Pons (tissue), 1 donor: ENCODE measurements at places on chromosomes 12 and 14.

DNA sequence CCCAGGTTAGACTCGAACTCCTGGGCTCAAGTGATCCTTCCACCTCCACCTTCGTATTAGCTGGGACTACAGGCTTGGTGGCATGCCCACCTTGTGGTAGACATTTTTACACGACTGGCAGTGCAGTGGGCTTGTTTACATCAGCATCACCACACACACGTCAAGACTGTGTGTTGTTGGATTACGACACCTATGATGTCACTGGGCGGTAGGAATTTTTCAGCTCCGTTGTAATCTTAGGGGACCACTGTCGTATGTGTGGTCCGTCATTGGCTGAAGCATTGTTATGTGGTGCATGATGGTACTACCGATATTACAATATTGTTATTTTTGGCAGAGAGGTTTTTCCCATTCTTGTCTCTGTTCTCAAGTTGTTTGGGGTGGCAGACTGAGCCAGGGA is 50.7 kb downstream of the TSPAN9 start:
- no peak for DNase-seq

- no peak for DNase-seq
Observed at GRCh38 chr12:89490922-89491321, 33.7 kb downstream of the GALNT4 start.

GRCh38 chr14:48023881-48024280 is 348.5 kb upstream of the MDGA2 start:
- DNase-seq = no peak

GRCh38 chr12:25935355-25936144 is 22.9 kb upstream of the RASSF8 start:
- no peak for DNase-seq

- DNase-seq = no peak
Observed at GRCh38 chr12:26149968-26150500, 25.2 kb upstream of the BHLHE41 start.

GRCh38 chr14:24974591-24975374 is 75.2 kb downstream of the STXBP6 start:
- DNase-seq = no peak

- no peak for DNase-seq
Observed at GRCh38 chr14:49598189-49598484, 603 bp upstream of the LRR1 start.

DNA sequence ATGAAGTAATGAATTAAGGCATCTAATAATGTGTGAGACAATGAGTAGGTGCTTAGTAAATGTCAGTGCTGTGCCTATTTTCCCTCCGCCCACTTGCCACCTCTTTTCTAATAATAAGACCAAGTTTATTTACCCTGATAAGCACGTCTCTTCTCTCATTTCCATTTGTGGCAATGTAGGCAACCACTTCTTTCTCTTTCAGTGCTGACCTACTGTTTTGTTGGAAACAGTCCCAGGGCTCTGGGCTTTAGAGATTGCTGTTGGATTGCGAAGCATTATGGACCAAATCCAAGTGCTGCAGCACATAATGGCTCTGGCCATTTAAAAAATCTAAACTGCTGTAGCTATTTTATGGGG is 141.3 kb upstream of the PLEKHG7 start:
- peak; percentile 59 for DNase-seq

DNA sequence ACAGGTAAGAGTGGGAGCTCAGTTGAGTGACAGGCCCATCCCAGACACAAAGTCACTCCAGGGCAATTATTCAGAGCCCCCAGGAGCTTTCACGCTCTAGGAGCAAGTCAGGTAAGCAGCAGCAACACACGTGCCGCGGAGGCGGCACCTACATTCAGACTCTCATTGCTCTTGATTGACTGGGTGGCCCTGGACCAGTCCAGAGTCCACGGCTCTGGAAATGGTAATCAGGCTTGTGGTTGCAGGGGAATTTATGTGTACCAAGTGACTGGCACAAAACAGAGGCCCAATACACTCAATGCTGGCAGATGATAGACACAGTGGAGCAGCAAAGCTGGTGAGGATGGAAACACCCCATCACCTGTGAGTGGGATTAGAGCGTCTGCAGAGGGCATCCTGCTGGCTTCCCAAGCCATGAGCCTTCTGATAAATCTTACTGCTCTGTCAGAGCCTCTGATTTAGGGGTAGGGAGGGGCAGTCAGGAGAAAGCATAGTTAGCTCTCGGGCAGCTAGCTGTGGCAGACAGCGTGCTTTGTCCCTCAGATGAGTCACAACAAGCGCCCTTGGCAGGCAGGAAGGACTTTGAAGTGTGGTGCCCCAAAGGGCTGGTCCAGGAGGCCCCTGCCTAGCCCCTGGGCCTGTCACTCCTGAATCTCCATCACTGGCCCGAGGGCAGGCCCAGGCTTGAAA is 344.7 kb downstream of the CACNA1C start:
- DNase-seq = no peak

GRCh38 chr12:20477672-20478071 is 109.3 kb downstream of the PDE3A start:
- peak; percentile 19 for DNase-seq

DNA sequence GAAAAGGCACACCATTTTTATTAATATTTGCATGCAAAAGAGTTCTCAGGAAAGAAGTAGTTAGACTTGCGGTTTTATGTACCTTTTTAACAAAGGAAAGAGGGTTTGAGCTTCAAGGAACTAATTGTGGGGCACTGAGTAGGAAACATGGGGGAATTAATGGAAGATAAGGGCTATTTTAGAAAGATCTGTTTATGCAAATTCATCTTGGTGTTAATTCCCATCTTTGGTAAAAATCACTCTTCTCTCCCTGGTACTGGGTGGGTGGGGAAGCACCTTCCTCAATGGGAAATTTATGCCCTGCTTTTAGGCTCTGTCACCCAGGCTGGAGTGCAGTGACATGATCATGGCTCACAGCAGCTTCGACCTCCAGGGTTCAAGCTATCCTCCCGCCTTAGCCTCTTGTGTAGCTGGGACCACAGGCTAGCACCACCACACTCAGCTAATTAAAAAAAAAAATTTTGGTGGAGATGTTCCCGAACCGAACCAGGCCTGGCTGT is 30.1 kb upstream of the RESF1 start:
- DNase-seq = no peak

DNA sequence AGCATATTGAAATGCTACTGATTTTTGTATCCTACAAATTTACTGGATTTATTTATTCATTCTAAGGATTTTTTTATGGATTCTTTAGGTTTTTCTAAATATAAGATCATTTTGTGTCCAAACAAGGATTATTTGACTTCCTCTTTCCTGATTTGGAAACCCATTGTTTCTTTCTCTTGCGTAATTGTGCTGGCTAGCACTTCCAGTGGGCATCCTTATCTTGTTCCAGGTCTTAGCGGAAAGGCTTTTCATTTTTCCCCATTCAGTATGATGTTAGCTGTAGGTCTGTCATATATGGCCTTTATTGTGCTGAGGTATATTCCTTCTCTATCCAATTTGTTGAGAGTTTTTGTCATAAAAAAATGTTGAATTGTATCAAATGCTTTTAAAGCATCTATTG is 57.2 kb upstream of the RHOJ start:
- DNase-seq = no peak

- DNase-seq = peak; percentile 72
Observed at GRCh38 chr12:47995981-47996401, 8.3 kb downstream of the COL2A1 start.

DNA sequence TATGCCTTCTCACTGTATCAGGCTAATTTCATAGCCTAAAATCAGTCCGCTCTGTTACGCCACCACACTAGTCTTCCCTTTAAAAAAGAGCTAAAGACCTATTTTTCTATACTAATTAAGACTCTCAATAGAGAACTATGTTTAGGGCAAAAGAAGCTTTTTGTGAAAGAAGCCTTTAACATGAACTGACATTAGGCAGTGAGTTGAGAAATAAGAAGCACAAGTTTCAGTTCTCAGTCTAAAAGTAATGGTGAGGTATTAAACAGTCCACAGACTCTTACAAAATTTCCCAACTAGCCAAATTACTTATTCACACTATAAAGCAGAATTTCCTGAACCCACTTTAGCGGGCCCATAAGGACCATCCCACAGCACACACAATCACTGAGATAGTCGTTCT is 93.7 kb downstream of the SOX5 start:
- no peak for DNase-seq

- peak; percentile 1 for DNase-seq
Observed at GRCh38 chr14:59020382-59020781, 168.1 kb upstream of the DAAM1 start.

- DNase-seq = peak; percentile 38
Observed at GRCh38 chr12:44835641-44836379, 40.3 kb downstream of the NELL2 start.

- DNase-seq = no peak
Observed at GRCh38 chr14:49947506-49947905, 54.6 kb downstream of the ARF6 start.

GRCh38 chr12:128790221-128790620 is 33.5 kb downstream of the SLC15A4 start:
- DNase-seq = no peak

DNA sequence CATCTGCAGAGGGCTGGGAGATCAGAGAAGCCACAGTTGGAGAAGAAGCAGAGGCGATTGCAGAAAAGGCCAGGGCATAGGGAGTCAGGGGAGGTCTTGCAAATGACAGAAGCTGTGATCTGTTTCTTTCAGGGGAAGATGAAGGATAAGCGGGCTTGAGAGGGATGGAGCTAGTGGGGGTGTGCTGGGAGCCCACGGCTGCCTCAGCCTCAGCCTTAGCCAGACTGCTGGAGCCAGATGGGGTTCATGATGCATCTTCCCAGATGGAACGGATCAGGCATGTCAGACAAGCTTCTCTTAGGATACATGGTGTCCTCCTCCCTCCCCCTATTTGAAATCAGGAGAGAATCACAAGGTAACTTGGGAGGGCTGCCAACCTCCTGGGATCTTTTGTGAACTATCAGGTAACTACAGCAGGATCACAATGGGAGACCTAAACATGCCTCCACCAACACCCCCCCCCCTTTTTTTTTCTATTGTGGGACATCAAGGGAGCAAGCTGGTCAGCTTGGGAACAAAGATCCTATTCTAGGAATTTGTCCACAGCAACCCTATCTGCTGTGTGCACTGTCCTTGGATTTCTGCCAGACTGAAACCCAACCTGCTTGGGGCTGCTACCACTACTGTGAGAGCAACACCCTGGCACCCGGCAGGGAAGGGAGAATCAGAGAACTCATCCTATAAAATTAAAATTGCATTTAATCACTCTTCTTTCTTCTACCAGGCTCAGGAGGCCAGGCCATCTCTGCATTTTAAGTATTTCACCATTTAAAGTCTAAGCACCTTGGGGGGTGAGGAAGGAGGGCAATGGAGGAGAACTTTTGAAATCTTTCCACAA is 10.7 kb upstream of the ATP2A2 start:
- peak; percentile 52 for DNase-seq

- no peak for DNase-seq
Observed at GRCh38 chr12:51591016-51591901, at the start of gene SCN8A. Gene SCN8A, plus strand, starts transcription at chr12:51591233. Its CDS starts 71,585 bp downstream, at chr12:51662818.

DNA sequence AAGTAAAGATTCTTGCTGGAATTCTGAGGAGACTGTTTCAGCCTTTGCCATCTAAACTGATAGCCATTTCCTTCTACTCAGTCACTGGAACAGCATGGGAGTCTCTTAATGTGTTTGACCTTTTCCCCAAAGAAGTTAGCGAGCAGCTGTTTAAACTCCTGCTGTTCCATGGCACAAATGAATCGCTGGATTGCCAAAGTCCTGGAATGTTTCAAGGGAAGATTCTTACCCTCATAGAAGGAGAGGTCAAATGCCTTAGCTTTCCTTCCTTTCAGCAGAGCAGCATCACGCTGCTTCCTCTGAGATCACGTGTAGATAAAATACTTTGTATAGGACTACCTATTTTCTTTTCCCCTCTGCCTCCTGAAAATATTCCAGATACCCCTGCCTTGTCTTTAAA is 10.5 kb upstream of the NR2C1 start:
- DNase-seq = peak; percentile 22

DNA sequence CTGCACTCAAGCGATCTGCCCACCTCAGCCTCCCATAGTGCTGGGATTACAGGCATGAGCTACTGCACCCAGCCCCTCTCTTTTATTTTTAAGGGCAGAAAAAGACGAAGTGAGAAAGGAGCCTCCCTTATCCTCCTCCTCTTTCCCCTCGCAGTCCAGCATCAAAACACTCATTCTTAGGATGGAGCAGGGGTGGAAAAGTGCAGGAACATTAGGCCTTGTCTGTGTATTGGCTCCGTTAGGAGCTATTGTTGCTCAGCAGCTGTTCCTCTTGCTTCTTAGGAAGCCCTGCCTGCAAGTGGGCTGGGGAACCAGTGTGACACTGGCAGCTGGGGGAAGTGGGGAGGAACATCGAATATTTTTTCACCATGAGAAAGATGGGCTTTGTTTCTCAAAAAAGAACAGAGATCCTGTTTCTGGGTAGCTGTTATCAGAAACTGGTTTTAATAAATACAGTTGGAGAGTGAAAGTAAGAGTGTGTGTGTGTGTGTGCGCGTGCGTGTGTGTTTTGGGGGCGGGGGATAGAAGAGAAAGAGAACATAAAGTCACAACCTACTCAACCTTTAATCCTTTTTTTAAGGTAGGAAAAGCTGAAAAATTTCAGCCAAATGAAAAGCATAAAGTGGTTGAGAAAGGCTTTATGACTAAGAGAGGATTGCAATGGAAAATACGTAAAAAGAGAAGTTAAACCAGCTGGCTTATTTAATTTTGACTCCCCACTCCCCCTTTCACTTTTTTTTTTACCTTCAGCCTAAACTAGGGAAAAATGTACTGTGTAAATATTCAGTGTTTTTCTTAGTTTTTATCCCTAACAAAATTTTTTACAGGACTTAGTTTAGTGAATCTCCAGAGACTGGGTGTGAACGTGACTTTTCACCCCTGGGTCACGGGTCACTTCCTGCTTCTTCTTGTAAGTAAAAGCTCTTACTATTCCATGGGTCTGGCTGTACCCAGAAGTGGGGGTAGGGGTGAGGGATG is 197.2 kb upstream of the PLEKHG7 start:
- peak; percentile 79 for DNase-seq

DNA sequence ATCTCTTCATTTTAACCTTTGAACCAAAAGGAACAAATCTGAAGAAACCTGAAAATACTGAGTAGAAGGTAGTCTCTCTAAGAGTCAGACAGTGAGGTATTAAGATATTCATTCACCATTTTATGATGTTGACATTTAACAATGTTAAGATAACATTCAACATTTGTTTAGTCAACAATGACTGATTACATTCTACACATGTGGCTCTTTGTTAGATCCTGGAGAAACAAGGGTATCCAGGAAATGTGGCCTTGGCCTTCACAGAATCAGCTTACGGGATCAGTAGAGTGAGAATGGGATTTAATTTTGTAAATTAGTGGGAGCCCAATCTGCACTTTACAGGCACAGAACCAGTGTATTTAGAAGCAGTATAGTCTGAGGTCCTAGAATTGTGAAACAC is 355.5 kb downstream of the KCNH5 start:
- no peak for DNase-seq

- no peak for DNase-seq
Observed at GRCh38 chr14:80585506-80585835, 356.1 kb downstream of the CEP128 start.
